ENCODE measurements at places on chromosomes 6 and 20. TPM values are rescaled to one million over a fixed set of nuclear protein-coding genes. Genes with fewer than 3 reads are reported as not detected.

Gene NFKBIL1
- 46.9 TPM for total RNA-seq

- no peaks in the 10 kb centered on the region for H3K27me3 ChIP-seq
- peaks cover 17% of the 10 kb centered on the region for H3K4me1 ChIP-seq
- peak; percentile 60 for DNase-seq
- no peaks in the 10 kb centered on the region for H3K36me3 ChIP-seq
- H3K4me3 ChIP-seq, result peak overlapping the region; percentile 82
- H3K27ac ChIP-seq, result 0 out of 2 replicates have a peak overlapping the region, but pooled peaks have one; percentile 39
These were observed 1.7 kb upstream of the CD24 start for GRCh38 chr6:106976270-106976669.

GRCh38 chr6:146990284-146990683 lies 213.9 kb upstream of the STXBP5 start:
- H3K27ac ChIP-seq, result no peak overlapping the region
- H3K27me3 ChIP-seq, result no peaks in the 10 kb centered on the region
- H3K4me3 ChIP-seq, result no peak overlapping the region
- H3K36me3 ChIP-seq, result no peaks in the 10 kb centered on the region
- no peak for DNase-seq

DNA sequence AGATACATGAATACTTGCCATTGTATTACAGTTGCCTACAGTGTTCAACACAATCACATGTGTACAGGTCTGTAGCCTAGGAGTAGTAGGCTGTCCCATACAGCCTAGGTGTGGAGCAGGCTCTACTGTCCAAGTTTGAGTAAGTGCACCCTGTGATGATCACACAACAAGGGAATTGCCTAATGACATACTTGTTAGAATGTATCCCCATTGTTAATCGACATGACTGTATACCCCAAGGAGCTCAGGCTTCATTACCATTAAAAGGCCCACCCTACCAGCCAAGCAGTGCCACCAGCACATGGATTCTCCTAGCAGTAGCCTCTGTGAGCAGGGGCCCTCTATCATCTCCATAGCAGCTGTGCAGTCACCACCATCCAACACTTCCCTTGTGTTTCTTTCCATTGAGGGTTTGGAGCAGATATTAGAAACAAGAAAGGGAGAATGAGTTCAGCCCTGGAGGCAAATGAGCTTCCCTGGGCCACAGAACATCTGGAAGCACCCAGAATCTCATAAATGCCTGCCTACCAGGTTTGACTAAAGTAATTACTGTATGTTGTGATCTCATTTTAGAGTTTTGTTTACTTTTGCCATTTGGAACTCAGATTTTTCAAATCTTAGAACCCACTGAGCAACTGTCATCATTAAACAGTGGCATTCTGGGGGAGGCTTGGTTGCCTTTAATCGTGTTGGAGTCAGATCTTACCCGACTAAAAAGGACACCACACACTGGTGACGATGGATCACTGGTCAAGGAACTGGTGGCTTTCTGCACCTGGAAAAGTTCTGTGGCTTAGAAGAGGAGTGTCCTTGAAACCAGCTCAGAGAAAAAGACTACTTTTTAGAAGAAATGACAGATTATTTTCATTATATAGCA lies 104.9 kb downstream of the TULP4 start:
- H3K27ac ChIP-seq, result peak overlapping the region; percentile 93
- H3K27me3 ChIP-seq, result no peaks in the 10 kb centered on the region
- DNase-seq, result no peak
- H3K36me3 ChIP-seq, result peaks cover 6% of the 10 kb centered on the region

DNA sequence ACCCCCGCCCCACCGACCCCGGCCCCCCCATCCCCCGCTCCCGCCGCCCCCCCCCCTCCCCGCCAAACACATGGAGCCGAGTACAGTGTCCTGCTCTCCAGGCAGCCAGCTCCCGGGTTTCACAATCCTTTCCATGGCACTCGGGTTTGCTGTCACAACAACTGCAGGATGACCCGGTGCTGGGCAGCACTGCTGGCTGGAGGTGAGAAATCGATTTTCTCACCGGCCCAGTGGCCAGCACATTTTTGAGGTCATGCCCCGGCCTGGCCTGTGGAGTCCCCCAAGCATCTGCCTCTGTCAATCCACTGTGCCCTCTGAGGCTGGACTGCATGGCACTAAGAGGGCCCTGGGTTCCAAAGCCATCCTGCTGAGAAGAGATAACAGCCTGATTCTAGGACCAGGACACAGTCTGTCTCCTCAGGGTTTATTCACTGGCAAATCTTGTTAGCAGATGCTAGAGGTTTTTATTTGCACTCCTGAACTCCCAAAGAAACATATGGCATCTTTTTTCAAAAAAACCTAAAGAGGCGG lies 129.5 kb downstream of the NFATC2 start:
- DNase-seq, result no peak
- H3K4me1 ChIP-seq, result no peaks in the 10 kb centered on the region
- no peak overlapping the region for H3K4me3 ChIP-seq

DNA sequence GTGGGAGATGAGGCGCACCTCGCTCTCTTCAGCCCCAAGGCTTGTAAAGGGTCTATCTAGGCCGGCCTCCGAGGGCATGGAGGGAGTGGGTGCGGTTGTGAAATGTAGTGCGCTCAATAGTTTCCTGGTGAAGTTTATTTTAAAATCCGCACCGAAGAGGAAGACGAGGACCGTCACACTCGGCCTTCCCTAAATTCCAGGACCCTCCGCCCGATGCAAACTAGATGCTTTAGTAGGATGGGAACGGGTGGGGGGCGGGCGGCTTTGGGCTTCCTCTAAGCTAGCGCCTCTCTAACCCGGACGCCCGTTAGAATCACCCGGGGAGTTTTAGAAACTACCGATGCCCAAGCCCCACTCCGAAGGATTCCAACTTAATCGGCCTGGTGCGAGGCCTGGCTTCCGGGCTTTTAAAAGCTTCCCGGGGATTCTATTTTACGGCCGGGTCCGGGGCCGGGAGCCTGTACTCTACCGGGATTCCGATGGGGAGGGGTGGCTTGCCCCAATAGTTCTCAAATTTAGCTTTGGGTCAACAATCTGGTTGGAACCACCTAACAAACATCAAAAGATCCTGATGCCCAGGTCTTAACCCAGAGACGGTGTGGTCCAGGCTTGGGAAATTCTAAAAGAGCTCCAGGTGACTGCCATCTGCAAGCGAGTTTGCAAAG lies 548 bp upstream of the BCAS4 start:
- no peaks in the 10 kb centered on the region for H3K27me3 ChIP-seq
- DNase-seq, result no peak
- no peak overlapping the region for H3K27ac ChIP-seq
- peak overlapping the region; percentile 46 for H3K4me3 ChIP-seq
- H3K36me3 ChIP-seq, result no peaks in the 10 kb centered on the region

GRCh38 chr6:105769987-105770386 lies 316.1 kb upstream of the PRDM1 start:
- H3K27ac ChIP-seq, result peak overlapping the region; percentile 53
- H3K4me1 ChIP-seq, result peaks cover 17% of the 10 kb centered on the region
- no peak overlapping the region for H3K4me3 ChIP-seq

- H3K27ac ChIP-seq, result no peak overlapping the region
- no peak overlapping the region for H3K4me3 ChIP-seq
- no peaks in the 10 kb centered on the region for H3K27me3 ChIP-seq
- DNase-seq, result no peak
- peaks cover 86% of the 10 kb centered on the region for H3K36me3 ChIP-seq
These were observed 15.0 kb downstream of the RBM39 start for GRCh38 chr20:35726842-35727711.

- no peak overlapping the region for H3K4me3 ChIP-seq
- H3K36me3 ChIP-seq, result no peaks in the 10 kb centered on the region
- H3K27me3 ChIP-seq, result no peaks in the 10 kb centered on the region
- H3K27ac ChIP-seq, result no peak overlapping the region
- peaks cover 5% of the 10 kb centered on the region for H3K4me1 ChIP-seq
- no peak for DNase-seq
These were observed 28.7 kb downstream of the ECT2L start for GRCh38 chr6:138824482-138825144.

DNA sequence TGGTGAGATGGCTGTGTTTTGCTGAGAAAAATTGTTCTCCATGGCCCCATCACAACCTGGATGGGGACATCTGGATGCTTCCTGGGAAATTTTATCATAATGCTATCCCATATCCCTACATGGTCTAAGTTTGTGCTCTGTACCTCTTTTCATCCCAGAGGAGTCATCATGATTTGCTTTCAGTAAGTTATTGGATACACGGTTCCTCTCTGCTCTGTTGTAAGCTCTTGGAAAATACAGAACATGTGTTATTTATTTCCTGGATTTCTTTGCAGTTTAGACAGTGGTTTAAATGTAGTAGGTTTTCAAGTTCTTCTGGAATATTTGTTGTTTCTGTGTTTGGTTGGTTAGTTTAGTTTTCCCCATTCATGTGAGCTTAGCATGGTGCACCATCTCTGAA lies 129.2 kb upstream of the ECI2 start:
- H3K4me3 ChIP-seq, result no peak overlapping the region
- no peak overlapping the region for H3K27ac ChIP-seq
- no peaks in the 10 kb centered on the region for H3K27me3 ChIP-seq
- DNase-seq, result no peak
- H3K4me1 ChIP-seq, result no peaks in the 10 kb centered on the region
- no peaks in the 10 kb centered on the region for H3K36me3 ChIP-seq

- peaks cover 10% of the 10 kb centered on the region for H3K4me1 ChIP-seq
- H3K36me3 ChIP-seq, result peaks cover 9% of the 10 kb centered on the region
- no peak overlapping the region for H3K27ac ChIP-seq
- H3K4me3 ChIP-seq, result no peak overlapping the region
- DNase-seq, result peak; percentile 40
These were observed 113.9 kb downstream of the PRDM1 start for GRCh38 chr6:106199998-106200397.

- peaks cover 59% of the 10 kb centered on the region for H3K27me3 ChIP-seq
- DNase-seq, result no peak
- no peak overlapping the region for H3K27ac ChIP-seq
- no peak overlapping the region for H3K4me3 ChIP-seq
These were observed 29.0 kb downstream of the PDYN start for GRCh38 chr20:1964659-1965405.

GRCh38 chr20:61356196-61356595 lies 104.1 kb downstream of the CDH4 start:
- DNase-seq, result no peak
- H3K27ac ChIP-seq, result no peak overlapping the region
- H3K4me3 ChIP-seq, result no peak overlapping the region
- peaks cover 71% of the 10 kb centered on the region for H3K27me3 ChIP-seq
- no peaks in the 10 kb centered on the region for H3K4me1 ChIP-seq

DNA sequence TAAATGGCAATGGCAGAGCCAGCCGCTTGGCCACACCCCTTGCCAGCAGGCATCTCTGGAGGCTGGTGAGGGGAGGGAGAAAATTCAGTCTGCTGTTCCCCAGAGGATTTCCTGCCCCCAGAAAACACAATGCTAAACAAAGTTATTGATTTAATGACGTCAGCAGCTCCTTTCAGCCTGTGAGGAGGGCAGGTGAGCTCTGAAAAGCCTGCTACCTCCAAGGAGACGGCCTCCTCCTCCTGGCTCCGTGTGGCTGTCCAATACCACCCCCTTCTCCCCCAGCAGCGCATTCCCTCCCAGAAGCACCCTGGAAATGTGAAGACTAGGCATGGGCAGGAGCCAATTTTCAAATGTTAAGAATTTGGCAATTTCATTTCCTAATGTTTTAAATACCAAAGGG lies 393.1 kb downstream of the ZFAND3 start:
- H3K4me3 ChIP-seq, result no peak overlapping the region
- H3K27me3 ChIP-seq, result no peaks in the 10 kb centered on the region
- no peaks in the 10 kb centered on the region for H3K36me3 ChIP-seq
- DNase-seq, result no peak
- peaks cover 23% of the 10 kb centered on the region for H3K4me1 ChIP-seq

Gene COL11A2
- 0.63 TPM for total RNA-seq

- DNase-seq, result no peak
- H3K27ac ChIP-seq, result no peak overlapping the region
- no peaks in the 10 kb centered on the region for H3K27me3 ChIP-seq
- no peaks in the 10 kb centered on the region for H3K36me3 ChIP-seq
- no peaks in the 10 kb centered on the region for H3K4me1 ChIP-seq
- no peak overlapping the region for H3K4me3 ChIP-seq
These were observed 11.2 kb downstream of the KIZ start for GRCh38 chr20:21137078-21137477.

- no peak overlapping the region for H3K4me3 ChIP-seq
- DNase-seq, result peak; percentile 28
- no peak overlapping the region for H3K27ac ChIP-seq
- H3K4me1 ChIP-seq, result peaks cover 45% of the 10 kb centered on the region
- H3K27me3 ChIP-seq, result no peaks in the 10 kb centered on the region
These were observed 21.3 kb downstream of the PLCB1 start for GRCh38 chr20:8153281-8153908.

DNA sequence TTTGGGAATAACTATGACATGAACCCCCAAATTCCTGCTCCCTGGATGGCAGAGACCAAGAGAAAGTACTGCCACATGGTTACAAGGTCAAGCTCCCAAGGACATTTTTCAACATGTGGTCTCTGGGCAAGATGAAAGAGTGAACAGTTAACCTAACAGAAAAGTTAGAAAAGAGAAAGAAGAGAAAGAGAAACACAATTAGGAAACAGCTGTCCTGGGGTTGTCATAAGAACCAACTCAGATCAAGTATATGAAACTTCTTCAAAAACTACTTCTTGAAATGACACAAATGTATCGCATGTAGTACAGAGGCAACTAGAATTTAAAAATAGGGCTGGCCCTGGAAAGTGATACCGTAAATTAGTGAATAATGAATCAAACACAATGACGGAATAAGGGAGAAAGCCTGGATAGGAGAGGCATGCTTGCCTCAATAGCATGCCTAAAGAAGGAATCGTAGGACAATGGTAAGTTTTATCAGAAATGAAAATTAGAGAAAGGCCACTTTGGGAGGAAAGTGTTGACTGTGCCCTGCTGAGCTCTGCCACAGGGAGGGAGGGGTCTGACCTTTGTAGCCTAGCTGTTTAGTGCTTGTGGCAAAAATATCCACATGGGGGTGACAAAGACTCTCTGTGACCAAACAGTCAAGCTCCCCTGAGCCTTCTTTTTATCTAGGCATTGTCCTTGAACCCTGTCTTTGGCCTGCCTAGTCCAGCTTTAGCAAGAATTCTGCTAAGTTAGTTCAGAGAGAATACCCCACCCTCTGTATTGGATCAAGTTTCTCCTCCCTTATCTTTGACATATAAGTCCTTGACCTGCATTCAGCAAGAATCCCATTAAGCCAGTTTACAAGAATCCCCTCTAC lies 4.3 kb upstream of the DCBLD1 start:
- H3K27me3 ChIP-seq, result no peaks in the 10 kb centered on the region
- peaks cover 6% of the 10 kb centered on the region for H3K4me1 ChIP-seq
- DNase-seq, result no peak
- no peaks in the 10 kb centered on the region for H3K36me3 ChIP-seq
- no peak overlapping the region for H3K4me3 ChIP-seq
- H3K27ac ChIP-seq, result no peak overlapping the region

- no peaks in the 10 kb centered on the region for H3K36me3 ChIP-seq
- H3K27me3 ChIP-seq, result no peaks in the 10 kb centered on the region
- H3K4me3 ChIP-seq, result no peak overlapping the region
- H3K27ac ChIP-seq, result no peak overlapping the region
- H3K4me1 ChIP-seq, result no peaks in the 10 kb centered on the region
These were observed 228.7 kb upstream of the PLN start for GRCh38 chr6:118319416-118319815.

- H3K27ac ChIP-seq, result no peak overlapping the region
- no peak overlapping the region for H3K4me3 ChIP-seq
- H3K36me3 ChIP-seq, result no peaks in the 10 kb centered on the region
- peaks cover 17% of the 10 kb centered on the region for H3K27me3 ChIP-seq
- no peaks in the 10 kb centered on the region for H3K4me1 ChIP-seq
These were observed 138.3 kb upstream of the CDH4 start for GRCh38 chr20:61113731-61114130.

Gene KCNK16
- not detected for total RNA-seq

Measured in PC-3 (cell line).